Motor neuron (in vitro differentiated cells): ENCODE measurements at places on chromosomes 7 and 10. TPM values are rescaled to one million over a fixed set of nuclear protein-coding genes. Genes with fewer than 3 reads are reported as not detected.

The MSMB gene
- total RNA-seq, result not detected in 2 replicates

The AOC1 gene
- total RNA-seq, result 0.47 and 0.58 TPM in 2 replicates

DNA sequence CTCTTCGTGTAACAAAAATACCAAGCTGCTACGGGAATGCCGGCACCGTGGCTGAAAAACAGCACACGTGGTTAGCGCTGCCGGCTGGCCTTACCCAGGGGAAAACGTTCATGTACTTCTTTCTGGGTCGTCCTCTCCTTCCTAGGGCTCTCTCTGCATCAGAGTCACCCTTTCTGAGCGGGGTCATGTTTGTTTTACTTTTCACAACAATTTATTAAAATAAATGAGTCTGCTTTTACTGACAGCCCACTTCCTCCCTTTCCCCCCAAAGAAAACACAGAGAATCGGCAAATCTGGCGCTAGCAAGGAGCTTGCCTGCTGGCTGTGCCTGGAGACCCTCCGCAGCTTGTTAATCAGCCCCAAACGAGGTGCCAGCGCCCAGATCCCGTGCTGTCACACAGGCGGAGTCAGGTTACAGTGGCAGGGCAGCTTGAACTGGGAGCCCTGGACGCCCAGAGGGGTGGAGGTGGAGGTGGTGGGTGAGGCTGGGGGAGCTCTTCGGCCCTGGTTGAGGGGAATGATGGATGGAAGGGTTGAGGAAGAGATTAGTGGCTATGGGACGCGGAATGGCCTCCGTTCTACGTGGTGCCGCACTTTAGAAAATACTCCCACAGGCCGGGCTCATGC lies 162.2 kb upstream of the TNS3 start:
- ATAC-seq, result no peak

GRCh38 chr7:55349121-55349520 lies 16.0 kb upstream of the LANCL2 start:
- no peak for ATAC-seq

- no peak for ATAC-seq
Observed at GRCh38 chr10:129712000-129712399, 245.0 kb downstream of the MGMT start.

GRCh38 chr10:62374862-62375710 lies 917 bp downstream of the ZNF365 start:
- ATAC-seq, result no peak

DNA sequence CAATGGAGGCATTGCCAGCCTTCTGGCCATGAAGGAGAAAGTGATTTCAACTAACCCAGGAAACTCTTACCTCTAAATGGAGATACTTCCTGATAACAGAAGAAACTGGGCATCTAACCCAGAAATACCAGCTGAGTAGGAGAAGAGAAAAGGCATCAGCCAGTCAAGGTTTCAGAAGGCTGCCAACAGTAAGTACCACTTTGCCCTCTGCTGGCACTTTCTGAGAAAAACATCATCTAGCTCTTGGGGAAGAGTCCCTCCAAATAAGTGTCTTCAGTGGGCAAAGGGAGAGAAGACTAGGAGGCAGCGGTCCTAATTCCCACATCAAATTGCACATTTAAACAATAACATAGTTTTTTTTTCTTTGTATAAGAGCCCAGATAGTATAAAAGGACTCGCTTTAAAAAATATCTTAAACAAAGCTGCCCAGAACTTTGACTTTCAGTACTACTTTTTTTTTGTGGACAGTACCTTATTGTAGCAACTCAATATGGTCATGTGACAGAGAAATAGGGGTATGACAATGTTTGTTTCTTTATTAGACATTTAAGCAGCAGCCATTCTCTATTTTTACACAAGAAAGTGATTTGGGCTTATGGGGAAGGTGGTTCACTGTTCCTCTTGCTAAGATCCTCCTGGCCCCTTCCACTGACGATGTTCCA lies 157.3 kb downstream of the CTTNBP2 start:
- peak; percentile 52 for ATAC-seq

DNA sequence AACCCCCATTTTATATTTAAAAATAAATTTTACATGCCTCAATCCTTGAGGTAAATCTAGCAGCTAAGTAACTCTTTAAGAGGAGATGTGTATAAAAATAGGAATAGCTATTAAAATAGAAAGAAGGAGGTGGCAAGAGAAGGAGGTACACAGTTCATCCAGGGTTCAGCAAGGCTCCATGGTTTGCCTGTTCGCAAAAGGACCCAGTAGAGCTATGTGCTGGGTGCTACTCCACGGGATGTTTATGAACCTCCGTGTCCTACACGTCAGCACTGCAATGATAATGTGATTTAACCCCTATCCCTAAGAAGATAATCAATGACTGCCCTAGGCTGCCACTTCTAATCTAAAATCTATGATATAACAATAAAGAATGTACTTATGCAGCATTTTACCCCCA lies 926 bp upstream of the DENND11 start:
- no peak for ATAC-seq

DNA sequence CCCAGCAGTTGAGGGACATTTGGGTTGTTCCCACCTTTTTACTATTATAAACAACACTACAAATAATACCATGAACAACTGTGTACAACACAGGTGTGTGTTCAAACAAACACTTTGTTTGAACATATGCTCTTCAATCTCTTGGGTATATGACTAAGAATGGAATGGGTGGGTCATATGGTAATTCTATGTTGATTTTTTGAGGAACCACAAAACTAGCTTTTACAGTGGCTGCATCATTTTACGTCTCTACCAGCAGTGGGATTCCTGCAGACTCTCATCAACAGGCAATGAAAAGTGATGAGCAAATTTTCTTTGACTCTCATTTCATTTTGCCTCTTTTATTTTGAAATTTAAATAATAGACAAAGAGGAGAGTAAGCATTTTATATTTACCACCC lies 116.9 kb upstream of the KLF14 start:
- ATAC-seq, result peak; percentile 31

- no peak for ATAC-seq
Observed at GRCh38 chr7:126856691-126857291, 395.9 kb downstream of the GRM8 start.

- no peak for ATAC-seq
Observed at GRCh38 chr7:22238354-22239311, 118.3 kb downstream of the RAPGEF5 start.

DNA sequence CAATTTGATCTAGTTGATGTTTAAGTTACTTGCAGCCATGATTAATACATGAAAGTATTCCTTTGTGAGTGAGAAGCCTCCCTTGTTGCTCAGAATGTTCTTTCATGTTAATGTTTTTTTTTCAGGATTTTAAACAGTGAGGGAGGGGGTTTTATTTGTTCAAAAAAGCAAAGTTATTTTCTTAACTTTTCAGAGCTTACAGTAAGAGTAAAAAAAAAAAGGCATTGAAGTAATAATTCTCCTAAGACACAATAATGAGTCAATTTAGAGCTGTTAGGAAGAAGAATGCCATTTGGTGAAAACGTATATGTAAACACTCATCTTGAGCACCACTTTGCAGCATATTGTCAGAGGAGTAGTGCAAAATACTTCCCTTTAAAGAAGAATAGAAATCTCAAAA lies 105.8 kb downstream of the SEMA3A start:
- no peak for ATAC-seq

GRCh38 chr7:84399661-84400060 lies 205.1 kb upstream of the SEMA3A start:
- ATAC-seq, result no peak

- ATAC-seq, result no peak
Observed at GRCh38 chr7:137967143-137968018, 34.5 kb downstream of the CREB3L2 start.

DNA sequence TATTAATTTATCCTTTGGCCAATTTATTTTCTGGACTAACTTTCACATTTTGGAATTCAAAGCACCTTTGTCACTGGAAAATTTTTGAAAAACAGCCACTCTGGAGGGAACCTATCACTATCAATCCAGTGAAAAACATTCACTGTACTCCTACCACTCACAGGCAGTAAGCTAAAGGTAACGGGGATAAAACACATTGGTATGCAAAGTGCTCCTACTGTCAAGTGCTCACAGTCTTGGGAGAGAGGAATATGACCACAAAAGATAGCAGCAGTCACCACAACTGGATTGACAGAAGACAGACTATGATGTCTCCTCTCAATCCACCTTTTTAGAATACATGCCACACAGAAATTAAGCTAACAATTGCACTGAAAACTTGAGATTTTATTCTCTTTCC lies 13.3 kb downstream of the GSAP start:
- ATAC-seq, result no peak

DNA sequence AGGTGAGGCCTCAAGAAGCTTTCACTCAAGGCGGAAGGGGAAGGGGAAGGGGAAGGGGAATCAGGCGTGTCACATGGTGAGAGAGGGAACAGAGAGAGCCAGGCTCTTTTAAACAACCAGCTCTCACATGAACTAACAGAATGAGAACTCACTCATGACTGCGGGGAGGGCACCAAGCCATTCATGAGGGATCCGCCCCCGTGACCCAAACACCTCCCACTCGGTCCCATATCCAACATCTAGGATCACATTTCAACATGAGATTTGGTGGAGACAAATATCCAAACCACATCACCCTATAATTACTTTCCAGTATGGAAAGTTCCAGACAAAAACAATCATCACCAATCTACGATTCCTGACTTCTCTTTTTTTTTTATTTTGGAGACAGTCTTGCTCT lies 22.9 kb downstream of the HIP1 start:
- ATAC-seq, result no peak

- ATAC-seq, result peak; percentile 56
Observed at GRCh38 chr7:26698194-26698593, 166.2 kb downstream of the SKAP2 start.
